ENCODE measurements at places on chromosomes 6 and 20. TPM values are rescaled to one million over a fixed set of nuclear protein-coding genes. Genes with fewer than 3 reads are reported as not detected.

GRCh38 chr6:79042088-79042798, 35.8 kb downstream of the PHIP start:
- H3K27me3 ChIP-seq = no peaks in the 10 kb centered on the region
- no peak overlapping the region for H3K27ac ChIP-seq
- H3K4me3 ChIP-seq = no peak overlapping the region
- peaks cover 22% of the 10 kb centered on the region for H3K36me3 ChIP-seq

GRCh38 chr6:112432853-112433252, 85.7 kb downstream of the RFPL4B start:
- H3K4me1 ChIP-seq = no peaks in the 10 kb centered on the region
- H3K27ac ChIP-seq = no peak overlapping the region
- H3K36me3 ChIP-seq = no peaks in the 10 kb centered on the region
- no peaks in the 10 kb centered on the region for H3K27me3 ChIP-seq

DNA sequence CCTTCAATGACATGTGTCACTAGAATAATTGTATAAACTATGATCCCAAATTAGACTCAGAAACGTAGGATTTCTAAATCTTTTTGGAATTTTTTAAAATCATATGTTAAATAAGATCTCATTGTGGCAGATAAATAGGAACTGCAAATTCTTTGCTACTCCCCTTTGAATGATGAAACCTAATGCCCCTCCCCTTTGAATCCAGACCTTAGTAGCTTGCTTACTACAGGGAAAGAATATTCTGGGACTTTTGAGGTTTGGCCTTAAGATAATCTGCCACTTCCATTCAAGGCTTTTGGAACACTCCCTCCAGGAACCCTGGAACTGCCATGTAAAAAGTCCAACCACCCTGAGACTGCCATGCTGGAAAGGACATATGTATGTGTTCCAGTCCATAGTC, 7.1 kb downstream of the TDP2 start:
- peaks cover 41% of the 10 kb centered on the region for H3K36me3 ChIP-seq
- H3K4me3 ChIP-seq = no peak overlapping the region
- no peak for DNase-seq
- peaks cover 6% of the 10 kb centered on the region for H3K4me1 ChIP-seq
- no peaks in the 10 kb centered on the region for H3K27me3 ChIP-seq

Gene SLC17A9
- 8.5 TPM for total RNA-seq

Gene PTCHD4
- total RNA-seq = not detected

Gene RFX6
- not detected for total RNA-seq

Gene FAM209B
- 3.2 TPM for total RNA-seq
